Fibroblast of gingiva (primary cell): ENCODE measurements at places on chromosomes 16 and 17.

DNA sequence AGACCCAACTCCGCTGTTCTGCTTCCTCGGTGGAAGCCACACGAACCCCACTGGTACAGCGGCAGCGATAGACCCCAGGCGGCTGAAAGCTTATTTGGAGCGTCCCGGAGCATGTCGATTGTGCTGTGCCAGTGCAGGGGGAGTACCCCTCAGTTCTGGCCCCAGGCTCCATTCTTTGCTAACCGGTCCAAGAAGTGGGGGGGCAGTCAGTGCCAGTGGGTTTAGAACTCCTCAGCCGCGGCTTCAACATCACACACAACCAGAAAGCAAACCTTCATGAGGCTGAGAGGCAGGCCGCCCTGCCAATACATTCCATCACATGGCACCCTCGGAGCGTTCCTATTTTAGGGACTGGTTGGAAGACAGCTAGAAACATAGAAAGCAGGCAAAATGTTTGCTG lies 1.7 kb upstream of the MNT start:
- no peak for DNase-seq

- DNase-seq, result no peak
Observed at GRCh38 chr17:80247561-80247960, 13.1 kb upstream of the RNF213 start.

DNA sequence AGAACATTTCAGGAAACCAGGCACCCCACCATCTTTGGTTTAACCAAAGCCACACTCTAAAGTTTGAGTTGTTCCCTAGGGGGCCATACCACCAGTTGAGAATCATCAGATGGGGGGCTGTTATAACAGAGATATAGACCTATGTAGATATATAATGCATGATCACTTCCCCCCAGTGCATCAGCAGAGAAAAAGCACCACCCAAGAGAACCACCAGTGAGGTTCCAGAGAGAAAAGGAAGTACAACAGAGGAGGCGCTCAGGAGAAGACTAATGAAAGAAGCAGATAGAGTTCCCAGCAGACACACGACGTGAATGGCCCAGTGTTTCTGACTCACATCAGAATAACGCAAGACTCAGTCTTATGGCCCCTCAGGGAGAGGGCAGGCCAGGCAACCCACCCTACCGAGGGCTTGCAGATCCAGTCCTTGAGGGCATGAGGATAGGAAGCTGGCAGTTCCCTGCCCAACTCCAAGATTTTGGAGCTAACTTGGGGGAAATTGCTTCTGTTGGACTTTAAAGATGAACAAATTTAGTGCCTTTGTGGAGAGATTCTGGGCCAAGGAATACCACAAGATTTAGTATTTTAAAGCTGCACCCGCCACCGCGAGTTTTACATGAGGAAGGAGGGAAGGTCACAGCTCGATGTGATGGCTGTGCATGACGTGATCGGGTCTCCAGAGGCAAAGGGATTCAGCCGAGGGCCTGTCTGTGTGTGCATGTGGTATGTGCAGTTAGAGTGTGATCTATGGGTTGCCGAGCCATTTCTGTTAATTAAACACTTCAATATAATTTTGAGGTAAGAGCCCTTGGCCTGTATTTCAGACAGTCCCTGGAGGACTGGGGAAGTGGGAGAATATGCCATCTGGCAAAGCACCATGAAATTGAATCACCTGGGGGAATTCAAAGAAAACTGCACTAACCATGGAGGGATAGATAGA lies 53.1 kb downstream of the AIPL1 start:
- no peak for DNase-seq

DNA sequence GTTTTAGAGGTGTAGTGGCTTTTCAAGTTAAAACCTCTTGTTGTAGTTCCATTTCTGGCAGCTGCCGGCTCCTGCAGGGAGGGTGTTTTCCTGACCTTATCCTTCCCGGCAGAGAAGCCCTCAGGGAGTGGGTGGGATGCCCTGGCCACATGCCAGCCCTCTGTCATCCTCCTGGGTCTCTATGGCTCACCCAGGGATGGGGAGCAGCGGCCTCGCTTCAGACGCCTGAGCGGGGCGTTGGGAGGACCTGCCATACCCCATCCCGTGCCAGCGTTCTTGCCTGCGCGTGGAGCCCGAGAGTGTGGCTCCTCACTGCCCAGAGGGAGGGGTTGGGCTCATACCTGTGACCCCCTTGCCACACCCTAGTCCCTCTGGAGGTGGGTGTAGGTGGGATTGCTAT lies 11.9 kb downstream of the KCNJ12 start:
- DNase-seq, result no peak

GRCh38 chr16:83936581-83937165 lies 16.4 kb upstream of the OSGIN1 start:
- no peak for DNase-seq

DNA sequence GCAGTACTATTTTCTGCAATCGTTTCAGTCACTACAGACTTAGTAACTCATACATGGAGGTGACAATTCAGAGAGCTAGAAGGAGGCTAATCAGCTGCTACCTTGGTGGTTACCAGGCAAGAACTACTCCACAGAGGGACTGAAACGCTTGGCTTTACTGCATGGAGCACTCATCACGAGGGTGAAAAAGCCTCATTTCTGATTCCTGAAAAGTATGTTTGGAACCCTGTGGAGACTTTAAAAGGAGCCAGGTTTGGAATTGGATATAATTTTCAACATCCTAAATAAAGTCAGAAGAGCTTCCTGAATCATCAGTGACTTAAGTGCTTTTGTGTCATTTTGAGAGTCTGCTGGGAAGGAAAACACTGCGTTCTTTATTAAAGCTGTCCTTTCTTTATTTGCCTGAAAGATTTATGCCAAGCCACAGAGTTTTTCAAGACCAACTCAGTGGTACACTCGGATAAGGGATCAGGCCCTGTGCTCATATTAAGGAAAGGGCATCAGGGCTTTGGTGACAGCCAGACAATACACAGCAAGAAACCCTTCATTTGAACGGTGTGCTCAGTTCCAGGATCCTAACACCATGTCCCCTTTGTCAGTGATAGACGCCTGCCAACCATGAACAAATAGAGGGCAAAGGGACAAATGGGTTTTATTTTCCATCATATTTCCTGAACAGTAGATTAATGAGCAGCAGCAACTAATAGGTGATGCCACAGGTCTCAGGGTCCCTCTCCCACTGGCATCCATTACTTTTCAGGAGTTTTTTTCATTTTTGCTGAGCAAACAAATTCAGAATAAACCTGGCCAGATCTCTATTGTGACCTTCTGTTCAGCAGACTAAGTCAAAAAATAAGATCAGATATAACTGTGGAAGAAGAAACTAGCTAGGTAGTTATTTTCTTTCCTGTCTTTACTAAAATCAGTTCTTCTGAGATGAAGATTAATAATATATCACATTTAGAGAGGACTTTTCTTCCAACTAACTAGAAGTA lies 80.5 kb upstream of the CLEC18B start:
- no peak for DNase-seq

DNA sequence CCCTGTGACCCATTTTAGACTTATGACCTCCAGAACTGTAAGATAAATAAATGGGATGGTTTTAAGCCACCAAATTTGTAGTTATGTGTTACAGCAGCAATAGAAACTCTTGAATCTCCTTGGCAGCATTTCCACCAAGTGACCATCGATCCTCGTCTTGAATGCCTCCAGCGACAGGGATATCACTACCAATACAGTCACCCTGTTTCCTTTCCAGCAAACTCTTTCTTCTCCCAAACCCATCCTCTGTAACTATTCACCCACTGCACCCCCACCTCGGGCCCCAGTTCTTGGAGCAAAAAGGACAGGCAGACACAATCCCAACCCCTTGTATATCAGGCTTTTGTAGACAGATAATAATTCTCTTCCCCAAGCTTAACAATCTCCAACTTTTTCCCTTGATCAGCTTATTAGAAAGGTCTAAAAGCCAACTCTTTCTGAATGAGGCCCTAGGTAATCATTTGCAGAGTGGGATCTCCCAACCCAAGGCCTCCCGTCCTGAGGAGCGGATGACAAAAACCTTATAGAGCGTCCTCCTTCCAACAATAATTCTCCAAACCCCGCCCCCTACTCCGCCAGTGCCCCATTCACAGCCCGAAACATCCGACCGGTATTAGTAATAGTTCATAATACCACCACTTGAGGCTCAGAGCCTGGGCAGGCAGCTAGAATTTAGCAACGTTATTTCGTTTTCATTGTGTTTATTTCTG lies 14.7 kb upstream of the PLLP start:
- DNase-seq, result no peak

DNA sequence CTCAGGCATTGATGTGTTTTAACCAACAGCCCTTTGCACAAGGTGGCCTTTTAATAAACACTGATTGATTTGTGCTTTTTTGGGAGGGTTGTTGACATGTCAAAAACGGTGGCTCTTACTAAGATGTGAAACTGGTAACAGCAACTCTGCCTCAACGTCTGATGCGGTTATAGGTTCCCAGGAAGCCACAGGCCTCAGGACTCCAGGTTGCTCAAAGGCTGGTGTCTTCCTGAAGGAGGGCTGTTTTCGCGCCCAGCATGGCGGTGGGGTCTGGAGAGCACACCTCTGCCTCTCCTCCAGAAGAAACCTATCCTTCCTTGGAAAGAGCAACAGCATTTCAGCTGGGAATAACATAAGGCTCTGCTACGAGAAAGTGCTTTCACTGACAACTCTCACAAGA lies 187.5 kb downstream of the IRF8 start:
- no peak for DNase-seq

DNA sequence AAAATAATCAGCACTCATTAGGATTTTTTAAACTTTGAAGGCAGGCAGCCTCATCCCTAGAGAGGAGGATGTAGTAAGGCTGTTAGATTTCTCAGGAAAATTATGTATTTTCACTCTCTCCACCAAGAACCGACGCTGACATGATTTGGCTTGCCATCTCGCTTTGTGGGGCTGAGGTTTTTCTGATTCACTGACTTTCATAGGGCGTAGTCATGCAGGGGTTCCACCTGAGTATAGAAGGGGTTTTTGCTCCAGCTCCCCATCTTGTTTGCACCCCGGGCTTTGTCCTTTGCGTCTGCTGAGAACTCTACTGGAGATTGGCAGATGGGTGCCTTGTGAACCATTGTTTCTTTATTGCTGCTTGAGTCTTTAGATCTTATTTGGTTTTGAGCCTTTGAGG lies 20.2 kb downstream of the TOM1L1 start:
- DNase-seq, result no peak

- no peak for DNase-seq
Observed at GRCh38 chr17:40092581-40092980, 7.8 kb downstream of the NR1D1 start.

DNA sequence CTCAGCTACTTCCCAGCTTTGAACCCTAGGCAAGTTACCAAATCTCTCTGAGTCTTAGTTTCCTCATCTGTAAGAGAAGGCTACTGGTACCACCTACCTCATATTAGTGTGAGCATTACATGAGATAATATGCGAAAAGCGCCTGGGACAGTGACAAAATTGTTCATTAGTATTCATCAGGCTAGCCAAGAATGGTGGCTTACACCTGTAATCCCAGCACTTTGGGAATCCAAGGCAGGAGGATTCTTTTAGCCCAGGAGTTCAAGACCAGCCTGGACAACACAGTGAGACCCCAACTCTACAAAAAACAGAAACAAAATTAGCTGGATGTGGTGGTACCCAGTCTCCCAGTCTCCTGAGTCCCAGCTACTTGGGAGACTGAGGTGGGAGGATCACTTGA lies 3.3 kb downstream of the PLCD3 start:
- no peak for DNase-seq

GRCh38 chr17:46774108-46774737 lies 44.3 kb downstream of the WNT3 start:
- no peak for DNase-seq

DNA sequence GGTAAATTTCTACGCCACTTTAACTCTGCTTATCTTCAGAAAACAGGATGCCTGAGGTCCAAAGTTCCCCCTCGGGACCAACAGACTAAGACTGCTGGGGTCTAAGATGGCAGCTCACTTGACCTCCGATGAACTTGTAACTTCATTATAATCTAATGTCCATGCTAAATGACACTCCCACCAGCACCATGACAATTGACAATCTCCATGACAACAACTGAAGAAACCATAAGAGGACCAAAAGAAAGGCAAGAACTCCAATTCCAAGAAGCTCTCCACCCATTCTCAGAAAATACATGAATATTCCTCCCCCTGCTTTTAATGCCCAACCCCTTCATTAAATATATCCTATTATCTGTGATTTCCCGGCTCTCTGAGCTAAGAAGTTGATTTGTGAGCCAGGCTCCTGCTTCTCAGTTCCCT lies 7.5 kb downstream of the CCL4 start:
- DNase-seq, result no peak

DNA sequence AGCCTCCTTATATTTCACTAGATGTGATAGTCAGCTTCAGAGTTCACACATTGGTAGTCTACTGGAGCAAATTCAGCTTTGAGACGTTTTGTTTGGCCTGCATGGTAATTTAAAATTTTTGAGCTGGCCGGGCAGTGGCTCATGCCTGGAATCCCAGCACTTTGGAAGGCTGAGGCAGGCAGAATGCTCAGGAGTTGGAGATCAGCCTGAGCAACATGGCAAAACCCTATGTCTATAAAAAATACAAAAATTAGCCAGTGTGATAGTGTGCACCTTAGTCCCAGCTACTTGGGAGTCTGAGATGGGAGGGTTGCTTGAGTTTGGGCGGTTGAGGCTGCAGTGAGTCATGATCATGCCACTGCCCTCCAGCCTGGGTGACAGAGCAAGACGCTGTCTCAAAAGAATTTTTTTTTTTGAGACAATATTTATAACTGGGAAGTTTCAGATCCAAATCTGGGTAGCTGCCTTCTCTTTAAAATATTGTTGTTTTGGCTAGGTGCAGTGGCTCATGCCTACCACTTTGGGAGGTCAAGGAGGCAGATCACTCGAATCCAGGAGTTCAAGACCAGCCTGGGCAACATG lies 4.8 kb upstream of the BLMH start:
- no peak for DNase-seq

- no peak for DNase-seq
Observed at GRCh38 chr16:22055881-22056280, 36.5 kb upstream of the VWA3A start.

- peak; percentile 67 for DNase-seq
Observed at GRCh38 chr16:58198022-58198683, at the start of gene CSNK2A2. Gene CSNK2A2 (minus strand): TSS chr16:58198106. CDS start chr16:58197736, 370 bp downstream.

DNA sequence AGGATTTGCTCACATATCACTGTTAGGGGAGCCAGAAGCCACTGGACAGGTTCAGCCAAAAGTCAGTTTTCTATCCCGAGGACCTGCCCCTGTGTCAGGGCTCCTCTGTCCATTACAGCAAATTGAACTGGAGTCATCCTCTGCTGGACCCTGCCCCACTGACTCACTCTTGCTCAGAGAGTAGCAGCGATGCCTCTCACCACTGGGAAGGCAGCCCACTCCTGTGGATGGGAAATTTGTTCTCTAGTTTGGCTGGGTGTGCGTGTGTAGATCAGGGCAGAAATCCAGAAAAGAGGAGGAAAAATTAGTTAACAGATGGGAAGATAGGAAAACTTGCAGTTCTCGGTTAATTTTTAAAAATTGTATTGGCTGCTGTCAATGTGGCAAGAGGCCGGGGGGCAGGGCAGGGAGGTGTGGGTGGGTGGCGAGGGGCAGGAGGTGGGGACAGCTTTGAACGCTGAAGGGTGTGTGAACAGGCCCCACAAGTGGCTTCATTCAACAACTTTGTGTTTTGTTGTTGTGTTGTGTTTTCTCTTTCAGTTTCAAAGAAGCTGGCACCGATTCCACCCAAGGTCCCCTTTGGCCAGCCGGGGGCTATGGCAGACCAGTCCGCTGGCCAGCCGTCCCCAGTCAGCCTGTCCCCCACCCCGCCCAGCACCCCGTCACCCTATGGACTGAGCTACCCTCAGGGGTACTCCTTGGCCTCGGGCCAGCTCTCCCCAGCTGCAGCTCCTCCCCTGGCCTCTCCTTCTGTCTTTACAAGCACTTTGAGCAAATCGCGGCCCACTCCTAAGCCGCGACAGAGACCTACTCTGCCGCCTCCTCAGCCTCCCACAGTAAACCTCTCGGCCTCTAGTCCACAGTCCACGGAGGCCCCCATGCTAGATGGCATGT lies 33.6 kb downstream of the ELAC2 start:
- DNase-seq, result peak; percentile 75

- no peak for DNase-seq
Observed at GRCh38 chr17:38539386-38539785, 66.4 kb downstream of the SRCIN1 start.
